ENCODE measurements at places on chromosomes 1 and 21. TPM values are rescaled to one million over a fixed set of nuclear protein-coding genes. Genes with fewer than 3 reads are reported as not detected.
A peak's percentile ranks its signal among the peaks of the same experiment; 100 is the strongest.

GRCh38 chr1:232127190-232127589 lies 500.6 kb downstream of the DISC1 start:
- DNase-seq, result no peak

GRCh38 chr21:36480618-36481017 lies 696 bp upstream of the CLDN14 start:
- no peak for DNase-seq

DNA sequence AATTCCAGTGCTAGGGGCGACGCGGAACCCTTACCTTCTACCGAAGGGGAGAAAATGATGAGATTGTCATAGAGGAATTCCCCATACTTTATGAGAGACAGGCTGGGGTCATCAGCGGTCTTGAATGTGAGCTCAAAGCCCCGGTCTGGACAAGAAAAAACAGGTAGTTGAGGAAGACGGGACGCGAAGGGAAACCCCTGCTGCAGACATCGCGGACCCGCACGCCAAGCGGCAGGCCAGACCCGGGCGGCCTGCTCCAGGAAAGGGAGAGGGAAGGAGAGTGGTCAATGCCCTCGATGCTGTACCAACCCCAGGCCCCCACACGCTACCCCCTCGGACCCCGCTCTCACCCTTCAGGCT lies 342 bp downstream of the DDOST start:
- no peak for DNase-seq

GRCh38 chr1:112557385-112557784 lies 48.6 kb downstream of the WNT2B start:
- DNase-seq, result no peak

GRCh38 chr1:89855413-89856123 lies 34.7 kb downstream of the LRRC8D start:
- no peak for DNase-seq

DNA sequence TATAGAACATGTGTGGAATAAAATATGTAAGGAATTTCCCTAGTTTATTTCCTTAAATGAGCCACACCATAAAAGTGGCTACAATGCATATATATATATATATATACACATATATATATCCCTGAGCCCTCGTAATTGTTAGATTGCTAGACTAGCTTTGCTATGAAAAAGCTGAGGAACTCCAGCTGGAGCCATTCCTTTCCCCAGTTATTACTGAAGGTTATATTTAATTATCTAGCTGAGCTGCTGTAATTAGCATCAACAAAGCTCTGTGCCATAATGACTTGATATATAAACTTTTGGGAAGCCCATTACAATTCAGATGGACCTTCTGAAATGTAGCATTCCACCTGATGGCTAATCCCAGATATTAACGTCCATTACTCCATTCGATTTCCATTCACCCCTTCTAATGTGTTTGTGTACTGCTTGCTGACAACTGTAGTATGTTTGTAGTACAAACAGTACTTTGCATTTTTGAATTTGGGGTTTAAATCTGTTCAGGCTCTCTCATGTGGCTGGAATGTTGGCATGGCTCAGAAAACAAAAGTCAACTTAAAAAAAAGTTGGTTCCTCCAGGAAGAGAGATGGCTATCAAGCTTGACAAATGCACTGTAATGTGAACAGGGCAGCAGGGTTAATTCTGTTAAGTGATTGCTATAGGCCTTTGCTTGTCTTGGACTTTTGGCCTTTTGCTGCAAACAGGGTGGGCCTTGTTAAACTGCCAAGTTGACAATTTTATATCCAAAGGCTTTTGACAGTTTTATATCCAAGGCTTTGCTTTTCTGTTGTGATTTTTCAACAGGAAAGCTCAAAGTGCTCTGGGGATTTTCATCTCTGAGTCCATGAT lies 170.0 kb downstream of the LTN1 start:
- DNase-seq, result no peak

- no peak for DNase-seq
Measured at GRCh38 chr1:178098262-178098661, 4.4 kb downstream of the RASAL2 start.

- DNase-seq, result no peak
Measured at GRCh38 chr21:17775431-17776126, 43.6 kb downstream of the C21orf91 start.

DNA sequence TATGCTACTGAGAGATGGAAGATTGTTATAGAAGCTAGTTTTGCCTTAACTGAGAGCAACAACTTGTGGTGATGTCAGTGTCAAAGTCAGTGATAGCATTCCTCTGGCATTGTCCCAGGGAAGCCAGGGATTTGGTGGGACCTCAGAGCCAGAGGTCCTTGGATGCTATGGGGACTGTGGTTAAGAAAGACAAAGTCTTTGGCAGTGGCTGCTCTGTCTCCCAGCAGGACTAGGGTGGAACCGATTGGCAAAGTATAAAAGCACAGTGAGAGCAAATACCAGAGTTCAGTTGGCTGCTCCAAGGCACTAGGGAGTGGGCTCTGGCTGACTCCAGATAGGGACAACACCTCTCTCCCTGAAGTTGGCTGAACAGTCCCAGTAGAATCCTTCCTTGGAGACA lies 104.8 kb downstream of the GDAP2 start:
- DNase-seq, result peak; percentile 75

- no peak for DNase-seq
Measured at GRCh38 chr1:187509091-187509490, 680.3 kb downstream of the PLA2G4A start.

DNA sequence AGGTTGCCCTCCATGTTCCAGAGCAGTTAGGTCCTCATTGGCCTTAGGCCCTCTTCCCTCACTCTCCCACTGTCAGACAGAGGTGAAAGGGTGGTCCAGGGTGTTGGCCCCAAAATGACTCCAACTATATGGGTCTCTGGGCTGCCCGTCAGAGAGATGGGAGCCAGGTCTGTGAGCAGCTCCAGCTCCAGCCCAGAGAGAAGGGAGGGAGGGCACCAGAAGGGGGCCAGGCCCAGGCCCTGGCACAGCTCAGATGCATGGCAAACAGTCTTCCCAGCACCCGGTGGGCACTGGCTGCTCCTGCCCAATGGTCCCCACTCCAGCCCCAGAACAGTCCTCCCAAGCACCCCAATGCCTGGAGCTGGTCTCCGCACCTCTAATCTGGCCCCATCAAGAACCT lies 2.2 kb downstream of the BCAN start:
- DNase-seq, result no peak

DNA sequence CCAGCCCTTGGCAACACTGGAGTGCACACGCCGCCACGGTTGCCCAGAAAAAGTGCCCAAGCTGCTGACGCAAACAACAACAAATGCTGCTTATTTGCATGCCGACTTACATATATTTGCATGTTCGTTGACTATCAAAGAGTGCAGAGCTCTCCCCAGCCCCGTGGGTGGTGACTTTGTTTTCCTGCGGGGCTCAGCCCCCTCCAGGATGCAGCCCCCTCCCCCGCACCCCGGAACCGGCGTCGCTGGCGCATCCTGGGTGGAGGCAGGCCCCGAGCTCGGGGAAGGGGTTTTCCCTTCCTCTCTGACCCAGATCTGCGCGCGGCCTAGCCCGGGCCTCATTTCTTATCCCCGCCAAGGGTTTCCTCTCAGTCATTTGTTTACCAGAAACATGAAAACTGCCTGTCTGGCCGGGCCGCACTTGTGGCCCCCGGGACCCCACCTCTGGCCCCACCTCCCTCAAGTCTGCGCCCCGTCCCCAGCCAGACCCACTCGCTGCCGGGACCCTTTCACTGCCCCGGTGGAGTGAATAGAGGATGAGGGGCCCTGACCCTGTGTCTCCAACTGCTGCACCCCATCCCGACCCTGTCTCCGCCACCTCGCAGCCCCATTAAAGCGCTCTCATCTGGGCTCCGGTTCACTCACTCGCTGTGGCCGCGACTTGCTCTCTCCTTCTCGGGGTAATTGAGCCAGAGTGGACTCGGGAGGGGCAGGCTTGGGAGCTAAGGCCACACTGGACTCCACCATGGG lies 5.5 kb downstream of the TNFRSF25 start:
- DNase-seq, result no peak

GRCh38 chr1:65149351-65150107 lies 1.5 kb downstream of the AK4 start:
- DNase-seq, result no peak

DNA sequence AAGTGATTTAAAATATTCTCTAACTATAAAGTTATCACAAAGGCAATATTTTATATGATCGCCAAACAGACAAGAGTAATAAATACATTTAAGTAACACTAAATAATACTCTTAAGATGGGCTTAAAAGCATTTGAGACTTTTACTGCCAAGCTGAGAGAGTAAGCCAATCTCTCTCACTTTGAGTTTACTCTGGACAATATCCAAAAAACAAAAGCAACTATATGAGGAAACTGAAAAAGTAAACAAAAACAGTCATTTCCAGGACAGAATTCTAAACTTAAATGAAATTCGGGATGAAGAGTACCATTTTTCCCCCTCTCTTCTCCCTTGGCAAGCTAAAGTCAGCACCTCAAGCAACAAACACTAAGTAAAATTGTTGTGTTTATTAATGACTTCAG lies 173.2 kb downstream of the COP1 start:
- DNase-seq, result no peak

DNA sequence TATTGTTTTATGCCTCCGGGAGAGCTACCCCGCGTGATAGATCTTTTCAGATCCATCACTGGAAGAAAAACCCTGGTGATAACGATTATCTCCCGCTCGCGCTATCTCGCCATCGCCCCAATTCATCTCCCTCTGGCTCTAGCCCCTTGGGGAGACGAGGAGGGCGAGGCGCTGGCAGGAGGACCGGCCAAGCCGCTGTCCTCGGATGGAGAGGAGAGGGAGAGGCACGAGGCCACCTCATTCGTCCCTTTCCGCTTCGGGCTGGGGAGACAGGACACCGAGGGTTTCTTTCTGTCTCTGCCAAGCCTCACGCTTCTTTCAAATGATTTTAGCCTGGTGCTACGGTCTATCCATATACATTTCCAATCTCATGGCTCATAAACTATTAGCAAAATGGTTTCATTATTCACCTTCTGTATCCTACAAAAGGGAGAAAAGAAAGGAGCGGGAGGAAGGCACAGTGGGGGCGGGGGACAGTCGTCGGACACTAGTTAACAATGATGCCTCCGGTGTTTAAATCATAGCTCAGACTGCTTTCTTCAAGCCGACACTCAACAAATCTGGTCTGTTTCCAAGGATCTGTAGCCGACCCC lies 415.0 kb upstream of the ESRRG start:
- no peak for DNase-seq

DNA sequence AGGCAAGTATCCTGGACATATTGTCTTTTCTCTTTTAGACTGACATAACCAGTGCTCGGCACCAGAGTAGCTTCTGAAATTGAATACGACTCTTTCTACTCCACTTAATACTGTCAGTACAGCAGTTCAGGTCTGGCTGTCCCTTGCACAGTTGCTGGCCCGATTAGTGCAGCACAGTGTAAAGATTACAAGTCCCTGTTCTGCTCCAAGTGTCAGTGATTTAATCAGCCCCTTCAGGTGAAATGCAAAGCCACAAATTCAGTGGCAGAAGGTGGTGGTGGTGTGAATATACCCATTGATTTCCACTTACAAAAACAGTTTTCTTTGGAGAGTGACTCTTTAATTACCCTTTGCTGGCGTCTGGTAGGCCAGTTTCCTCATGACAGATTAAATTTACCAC lies 545.4 kb downstream of the ADGRL2 start:
- DNase-seq, result no peak

- DNase-seq, result no peak
Measured at GRCh38 chr1:218380125-218380977, 35.2 kb downstream of the TGFB2 start.

Gene EPS8L3
- total RNA-seq, result 0.19 TPM

Gene CSF3R
- 9.3 TPM for total RNA-seq

Gene KRTAP20-4
- not detected for total RNA-seq

Gene HCRTR1
- total RNA-seq, result not detected

Gene AQP10
- total RNA-seq, result not detected

Gene TRNP1
- total RNA-seq, result 72.5 TPM

Gene HEYL
- 35.4 TPM for total RNA-seq
